ENCODE measurements at places on chromosomes 7 and 10. TPM values are rescaled to one million over a fixed set of nuclear protein-coding genes. Genes with fewer than 3 reads are reported as not detected.

Gene OR2A42
- total RNA-seq: not detected

Gene TEX36
- not detected for total RNA-seq

Gene MBLAC1
- total RNA-seq: 3.4 TPM

Gene TRIL
- total RNA-seq: not detected

Gene FFAR4
- not detected for total RNA-seq

- DNase-seq: no peak
These were observed 406.6 kb downstream of the HTR7 start for GRCh38 chr10:90451283-90451682.

DNA sequence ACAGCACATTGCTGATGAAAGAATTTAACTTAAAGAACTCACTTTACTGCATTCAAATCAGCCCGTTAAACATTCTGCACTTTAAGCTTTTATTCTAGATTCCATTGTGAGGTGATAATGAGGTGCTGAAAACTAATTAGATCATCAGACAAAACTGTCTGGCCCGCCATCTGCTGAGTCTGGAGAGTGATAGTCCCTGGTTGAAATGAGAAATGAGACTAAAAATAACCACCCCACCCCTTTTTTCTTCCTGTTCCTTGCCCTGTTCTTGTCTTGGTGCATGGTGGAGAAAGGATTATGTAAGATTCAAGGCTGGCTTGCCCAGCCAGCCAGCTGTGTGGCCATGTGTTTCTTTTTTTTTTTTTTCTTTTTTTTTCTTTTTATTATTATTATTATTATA, 277.0 kb upstream of the COBL start:
- DNase-seq: no peak

Gene ZNF503
- total RNA-seq: 0.11 TPM

Gene FKBP6
- not detected for total RNA-seq

DNA sequence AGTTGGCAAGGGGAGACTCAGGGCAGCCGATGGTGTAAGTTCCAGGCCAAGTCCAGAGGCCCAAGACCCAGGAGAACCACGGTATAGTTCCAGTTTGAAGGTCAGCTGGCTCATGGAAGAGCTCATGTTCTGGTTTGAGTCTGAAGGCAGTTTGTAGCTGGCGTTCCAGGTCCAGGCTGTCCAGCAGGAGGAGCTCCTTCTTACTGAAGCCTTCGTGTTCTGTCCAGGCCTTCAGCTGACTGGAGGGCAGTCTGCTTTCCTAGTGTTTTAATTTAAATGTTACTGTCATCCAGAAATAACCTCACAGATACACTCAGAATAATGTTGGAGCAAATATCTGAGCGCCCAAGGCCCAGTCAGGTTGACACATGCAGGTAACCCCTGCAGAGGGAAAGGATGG, 4.2 kb downstream of the SUN1 start:
- no peak for DNase-seq

- no peak for DNase-seq
These were observed 374.7 kb upstream of the BMPER start for GRCh38 chr7:33530664-33531063.

DNA sequence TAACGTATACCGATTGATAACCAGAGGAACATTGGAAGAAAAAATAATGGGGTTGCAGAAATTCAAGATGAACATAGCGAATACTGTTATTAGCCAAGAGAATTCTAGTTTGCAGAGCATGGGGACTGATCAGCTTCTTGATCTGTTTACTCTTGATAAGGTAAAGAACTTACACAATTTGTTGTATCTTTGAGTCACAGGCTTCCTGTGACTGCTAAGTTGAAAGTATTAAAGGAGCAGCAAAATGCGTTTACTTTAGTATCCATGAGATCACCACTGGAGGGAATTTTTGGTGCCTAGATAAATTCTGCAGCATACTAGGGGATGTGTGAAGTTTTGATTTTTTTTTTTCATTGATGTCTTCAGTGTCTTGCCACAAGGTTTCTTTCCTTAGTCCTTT, 103.6 kb downstream of the BTAF1 start:
- DNase-seq: no peak

DNA sequence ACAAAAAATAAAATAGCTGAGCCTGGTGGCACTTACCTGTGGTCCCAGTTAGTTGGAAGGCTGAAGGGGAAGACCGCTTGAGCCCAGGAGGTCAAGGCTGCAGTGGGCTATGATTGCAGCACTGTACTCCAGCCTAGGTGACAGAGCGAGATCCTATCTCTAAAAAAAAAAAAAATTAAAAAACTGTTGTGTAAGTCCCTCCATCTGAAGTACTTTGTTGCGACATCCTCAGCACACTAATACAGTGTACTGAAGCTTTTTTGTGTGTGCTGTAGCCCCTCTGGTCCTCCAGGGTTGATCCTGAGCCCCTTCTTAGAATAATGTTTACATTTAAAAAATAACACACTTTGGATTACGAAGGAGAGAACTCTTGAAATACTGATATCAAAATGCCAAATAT, 71.3 kb downstream of the PFKFB3 start:
- no peak for DNase-seq

Gene DOCK4
- total RNA-seq: 3.3 TPM

GRCh38 chr10:18325889-18326531, 185.8 kb downstream of the CACNB2 start:
- DNase-seq: no peak

Gene CPXM2
- not detected for total RNA-seq

Gene PITX3
- total RNA-seq: not detected

Gene AGAP9
- total RNA-seq: 5.3 TPM

DNA sequence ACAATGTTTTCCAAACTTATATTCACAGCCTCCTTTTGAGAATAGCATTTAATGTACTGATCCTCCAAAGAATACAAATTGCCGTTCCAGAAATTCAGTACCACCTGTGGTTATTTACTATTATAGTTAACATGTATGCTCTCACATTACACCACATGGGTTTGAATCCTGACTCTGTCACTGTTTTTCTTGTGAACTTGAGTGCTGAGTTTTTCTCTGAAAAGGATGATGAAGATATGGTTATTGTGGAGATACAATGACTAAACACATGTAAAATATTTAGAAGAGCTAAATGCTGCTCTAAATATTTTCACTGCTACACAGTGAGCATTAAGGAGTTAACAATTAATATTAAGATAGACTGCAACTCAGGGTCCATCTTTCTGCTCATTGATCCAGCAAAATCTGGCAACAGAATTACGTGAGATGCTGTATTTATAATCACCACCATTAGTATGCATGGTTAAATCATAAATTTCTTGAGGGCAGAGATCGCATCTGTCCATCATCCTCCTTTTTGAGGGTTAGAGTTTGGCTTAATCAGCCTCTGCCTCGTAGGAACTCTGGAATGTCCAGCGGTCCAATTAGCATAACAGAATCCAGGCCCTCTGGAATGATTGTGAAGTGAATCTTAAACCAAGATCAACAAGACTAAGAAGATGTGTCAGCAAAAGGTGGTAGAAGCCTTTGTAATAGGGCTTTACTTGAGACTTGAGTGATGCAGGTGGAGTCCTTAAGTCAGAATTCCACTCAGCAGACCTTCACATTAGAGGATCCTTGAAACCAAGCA, 152.8 kb downstream of the MACC1 start:
- DNase-seq: no peak

Gene SPDYE5
- not detected for total RNA-seq

DNA sequence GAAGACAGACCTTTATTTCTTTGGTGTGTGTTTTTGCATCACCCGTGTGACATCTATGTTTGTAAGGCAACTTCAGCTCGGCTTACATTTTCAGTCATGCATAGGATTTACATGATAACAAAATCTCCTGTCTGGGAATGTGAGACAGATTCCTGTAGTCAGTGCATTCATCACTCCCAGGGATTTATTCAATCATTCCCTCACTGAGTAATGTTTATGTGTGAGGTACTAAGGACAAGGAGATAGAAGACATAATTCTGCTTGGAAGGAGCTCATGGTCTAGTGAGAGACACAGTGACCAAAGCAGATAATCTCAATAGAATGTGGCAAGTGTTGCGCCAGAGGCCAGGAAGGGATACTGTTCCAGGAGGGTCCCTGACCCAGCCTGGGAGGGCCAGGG, 35.2 kb upstream of the BMPER start:
- DNase-seq: no peak

Gene CALHM1
- not detected for total RNA-seq

Gene ESYT2
- 31.8 TPM for total RNA-seq

DNA sequence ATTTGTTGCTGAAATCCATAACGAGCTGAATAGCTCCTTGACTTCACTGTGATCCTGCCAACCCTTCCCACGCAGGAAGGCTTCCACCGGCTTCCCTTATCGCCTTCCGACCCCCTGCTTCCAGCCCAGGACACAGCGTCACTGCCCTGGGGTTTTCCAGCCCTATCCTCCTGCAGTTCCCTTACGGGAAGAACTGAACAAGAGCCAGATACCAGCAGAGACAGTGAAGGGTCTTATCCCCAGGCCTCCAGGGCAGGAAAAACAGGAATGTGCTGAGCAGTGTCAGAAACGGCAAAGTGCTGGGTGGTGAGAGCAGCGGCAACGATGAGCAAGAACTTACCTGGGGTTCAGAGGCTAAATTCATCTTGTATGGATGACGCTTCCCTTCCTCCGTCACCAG, 22.4 kb downstream of the PDLIM1 start:
- no peak for DNase-seq

- no peak for DNase-seq
These were observed 17.2 kb downstream of the AP5Z1 start for GRCh38 chr7:4792537-4793126.

- no peak for DNase-seq
These were observed 185.2 kb upstream of the VIPR2 start for GRCh38 chr7:159329818-159330378.

Gene COL17A1
- not detected for total RNA-seq

DNA sequence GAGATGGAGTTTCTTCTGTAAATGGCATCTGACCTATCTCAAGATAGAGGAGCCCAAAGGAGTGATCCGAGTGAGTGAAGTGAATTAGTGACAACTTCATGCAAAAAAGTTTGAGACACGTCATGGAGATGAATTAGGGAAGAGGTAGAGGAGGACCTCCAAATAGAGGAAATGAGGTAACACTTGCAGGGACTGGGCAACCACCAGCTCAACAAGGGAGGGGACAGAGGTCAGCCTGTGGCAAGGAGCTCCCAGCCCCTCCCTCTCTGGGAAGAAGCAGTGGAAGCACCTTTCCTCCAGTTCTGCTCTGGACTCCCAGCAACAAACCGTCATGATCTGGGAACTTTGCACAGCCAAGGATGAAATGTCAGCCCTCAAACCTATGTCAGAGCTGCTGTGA, 83.5 kb upstream of the IKZF1 start:
- DNase-seq: no peak

GRCh38 chr10:84715911-84716310, 387.5 kb downstream of the CCSER2 start:
- DNase-seq: no peak

- no peak for DNase-seq
These were observed 9.0 kb downstream of the LRRC27 start for GRCh38 chr10:132341017-132341416.

- no peak for DNase-seq
These were observed 181.8 kb upstream of the PFKP start for GRCh38 chr10:2885288-2886278.

Gene SDHAF3
- 23.8 TPM for total RNA-seq

GRCh38 chr10:22536620-22537019, 177.8 kb downstream of the PIP4K2A start:
- no peak for DNase-seq

GRCh38 chr10:124918191-124918830, 23.6 kb upstream of the ZRANB1 start:
- DNase-seq: no peak

GRCh38 chr10:12490963-12491362, 141.6 kb downstream of the CAMK1D start:
- no peak for DNase-seq

Gene AASS
- 2.1 TPM for total RNA-seq

GRCh38 chr7:93910076-93910994, 4.0 kb downstream of the GNGT1 start:
- no peak for DNase-seq

GRCh38 chr7:130838738-130839137, 104.7 kb upstream of the KLF14 start:
- DNase-seq: no peak

DNA sequence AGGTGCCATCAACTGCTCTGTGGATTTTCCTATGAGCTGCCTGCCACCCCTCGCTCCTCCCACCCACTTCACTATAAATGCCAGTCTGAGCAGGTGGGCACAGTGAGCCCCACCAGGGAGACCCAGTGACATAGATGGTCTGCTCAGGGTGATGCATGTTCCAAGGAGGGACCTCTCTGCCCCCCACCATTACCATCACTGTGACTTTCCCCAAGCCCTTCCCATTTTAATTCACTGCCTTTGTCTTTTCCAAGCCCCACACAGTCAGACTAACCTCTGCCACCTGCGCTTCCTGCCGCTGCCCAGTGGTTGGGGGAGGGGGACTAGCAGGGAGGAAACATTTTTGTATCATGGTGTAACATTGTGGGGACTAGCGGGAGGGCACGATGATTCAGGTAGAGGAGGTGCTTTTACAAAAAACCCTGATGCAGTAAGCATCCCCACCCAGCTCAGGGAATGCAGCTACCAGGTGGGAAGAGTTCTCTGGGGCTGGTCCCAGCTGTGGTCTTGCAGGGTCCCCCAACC, 24.6 kb downstream of the PRSS2 start:
- peak; percentile 72 for DNase-seq

Data from natural killer cell treated with Interleukin-12 subunit alpha and Interleukin-12 subunit beta and Interleukin-15 and Interleukin-18, amount 100 ng/mL, for 72 hours (primary cell).